Fibroblast of villous mesenchyme (primary cell): ENCODE measurements at places on chromosomes 6 and 20.

GRCh38 chr6:116371120-116371917, 572 bp downstream of the DSE start:
- DNase-seq = peak; percentile 93

DNA sequence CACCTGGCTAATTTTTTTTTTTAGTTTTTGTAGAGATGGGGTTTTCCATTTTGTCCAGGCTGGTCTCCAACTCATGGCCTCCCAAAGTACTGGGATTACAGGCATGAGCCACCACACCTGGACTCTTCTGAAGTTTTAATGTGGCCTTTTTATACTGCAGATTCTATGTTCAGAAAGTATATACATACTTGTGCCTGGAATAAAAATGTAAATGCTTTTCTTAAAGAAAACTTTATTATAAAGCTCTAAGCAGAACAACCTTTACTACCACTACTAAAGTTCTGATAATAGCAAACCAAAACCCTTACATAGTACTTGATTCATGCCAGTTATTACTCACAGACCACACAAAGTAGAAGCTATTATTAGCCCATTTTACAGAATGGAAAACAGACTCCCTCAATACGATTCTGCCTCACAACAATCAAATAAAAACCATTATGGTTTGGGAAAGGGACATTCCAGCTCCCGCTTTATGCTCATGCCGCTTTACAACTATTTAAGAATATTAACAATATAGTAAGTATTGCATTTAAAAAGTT, 5.3 kb downstream of the PHIP start:
- DNase-seq = no peak

DNA sequence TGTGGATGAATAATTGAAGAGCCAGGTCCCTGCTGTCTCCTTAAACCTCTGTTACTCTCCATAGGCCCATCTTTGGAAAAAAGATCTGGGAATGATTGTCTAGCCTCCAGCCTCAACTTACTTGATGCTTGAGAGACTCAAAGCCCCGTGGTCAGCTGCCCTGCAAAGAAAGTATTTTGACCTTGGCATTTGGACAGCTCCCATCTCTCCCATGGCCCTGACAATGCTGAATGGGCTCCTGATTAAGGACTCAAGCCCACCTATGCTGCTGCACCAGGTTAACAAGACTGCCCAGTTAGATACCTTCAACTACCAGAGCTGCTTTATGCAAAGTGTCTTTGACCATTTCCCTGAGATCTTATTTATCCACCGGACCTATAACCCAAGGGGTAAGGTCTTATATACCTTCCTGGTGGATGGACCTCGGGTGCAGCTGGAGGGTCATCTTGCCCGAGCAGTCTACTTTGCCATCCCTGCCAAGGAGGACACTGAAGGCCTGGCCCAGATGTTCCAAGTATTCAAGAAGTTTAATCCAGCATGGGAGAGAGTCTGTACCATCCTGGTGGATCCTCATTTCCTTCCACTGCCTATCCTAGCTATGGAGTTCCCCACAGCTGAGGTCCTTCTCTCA, 1.6 kb downstream of the ZSWIM1 start:
- no peak for DNase-seq

GRCh38 chr6:33673851-33674250, 37.6 kb downstream of the UQCC2 start:
- no peak for DNase-seq

DNA sequence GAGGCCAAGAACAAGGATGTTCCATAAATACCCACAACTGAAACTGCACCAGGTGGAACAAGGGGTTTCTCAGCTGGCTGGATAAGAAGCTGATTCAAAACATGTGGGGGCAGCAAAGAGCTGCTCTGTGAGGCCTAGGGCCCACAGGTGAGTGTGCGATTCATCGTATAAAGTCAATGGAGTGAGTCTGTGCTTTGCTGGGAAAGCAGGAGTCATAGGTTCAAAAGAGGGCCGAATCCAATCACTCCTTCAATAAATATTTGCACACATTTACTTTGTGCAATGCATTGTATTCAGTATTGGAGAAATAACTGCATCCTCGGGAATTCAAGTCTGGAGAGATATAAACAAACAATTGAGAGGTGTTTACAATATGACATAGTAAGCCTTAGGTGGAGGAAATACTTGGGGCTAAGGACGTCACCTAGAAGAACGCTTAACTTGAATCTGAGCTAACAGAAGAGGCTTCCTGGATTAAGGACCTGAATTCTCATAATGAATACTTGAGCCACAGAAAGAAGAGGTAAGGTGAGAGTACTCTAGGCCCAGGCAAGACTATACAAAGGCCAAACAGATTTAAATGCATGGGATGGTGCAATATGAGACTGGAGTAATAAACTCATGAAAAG, 83.7 kb upstream of the TMEM30A start:
- no peak for DNase-seq

DNA sequence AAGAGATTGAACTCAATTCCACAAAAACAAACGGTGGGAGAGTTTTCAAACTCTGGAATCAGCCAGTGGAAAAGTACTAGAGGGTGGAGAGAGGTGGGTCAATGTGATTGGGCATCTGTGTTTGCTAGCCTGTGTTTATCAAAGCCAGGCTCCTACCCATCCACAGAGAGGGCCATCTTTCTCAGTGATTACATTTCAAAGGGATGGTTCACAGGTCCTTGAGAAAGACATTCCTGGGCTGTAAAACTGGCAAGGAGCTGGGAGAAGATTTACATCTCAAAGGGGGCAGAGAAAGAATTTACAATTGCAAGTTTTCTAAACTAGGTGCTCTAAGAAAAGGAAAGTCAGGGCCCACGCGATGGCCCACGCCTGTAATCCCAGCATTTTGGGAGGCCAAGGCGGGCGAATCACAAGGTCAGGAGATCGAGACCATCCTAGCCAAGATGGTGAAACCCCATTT, 146.8 kb upstream of the UST start:
- peak; percentile 83 for DNase-seq

- peak; percentile 58 for DNase-seq
Measured at GRCh38 chr6:155080881-155081845, 86.0 kb downstream of the TIAM2 start.

DNA sequence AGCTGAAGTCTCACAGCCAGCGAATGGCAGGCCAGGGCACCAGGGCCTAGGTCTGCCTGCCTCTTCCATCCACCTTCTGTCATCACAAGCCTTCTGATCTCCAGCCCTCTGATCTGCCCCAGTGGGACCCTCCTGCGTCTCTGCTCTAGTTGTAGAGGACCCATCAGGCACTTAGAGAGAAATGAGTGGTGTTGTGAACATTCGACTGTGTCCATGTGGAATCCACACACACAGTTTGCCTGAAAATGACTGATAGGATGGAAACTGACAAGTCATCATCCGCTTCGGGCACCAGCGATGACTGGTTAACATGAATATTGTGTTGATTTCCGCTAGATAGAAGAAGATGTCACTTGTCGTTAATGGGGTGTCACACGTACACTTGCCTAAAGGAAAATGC, 221.0 kb downstream of the PTPRT start:
- no peak for DNase-seq

DNA sequence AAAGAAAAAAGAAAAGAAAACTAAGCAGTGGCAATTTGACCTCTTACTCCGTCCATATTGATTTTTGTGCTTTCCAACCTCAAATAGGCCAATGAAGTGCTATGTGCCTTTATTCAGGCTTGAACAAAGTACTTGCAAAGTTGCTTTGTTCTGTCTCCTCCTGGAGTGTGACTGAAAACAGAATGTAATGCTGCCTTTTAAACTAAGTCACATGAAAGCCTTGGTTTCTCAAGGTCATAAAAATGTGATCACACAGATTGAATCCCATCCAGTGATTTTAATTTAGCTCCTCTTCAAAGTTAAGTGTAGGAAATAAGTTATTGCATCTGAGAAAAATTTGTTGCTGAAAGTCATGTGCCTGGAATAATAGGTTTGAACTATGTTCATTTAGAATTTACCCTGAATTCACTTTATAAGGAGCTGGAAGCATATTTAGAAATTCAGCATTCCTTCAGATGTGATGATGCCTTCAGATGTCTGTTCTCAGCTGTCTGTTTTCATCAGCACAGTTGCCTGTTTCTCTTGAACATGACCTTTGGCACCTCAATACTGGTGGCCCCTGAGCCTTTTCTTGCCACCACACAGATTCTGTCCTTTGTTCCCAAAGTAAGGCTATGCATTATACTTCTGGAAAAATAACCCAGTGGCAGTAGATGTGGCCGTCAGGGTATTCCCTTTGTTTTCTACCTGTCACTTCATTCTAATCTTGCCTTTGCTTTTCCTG, 48.8 kb downstream of the KIZ start:
- peak; percentile 56 for DNase-seq

DNA sequence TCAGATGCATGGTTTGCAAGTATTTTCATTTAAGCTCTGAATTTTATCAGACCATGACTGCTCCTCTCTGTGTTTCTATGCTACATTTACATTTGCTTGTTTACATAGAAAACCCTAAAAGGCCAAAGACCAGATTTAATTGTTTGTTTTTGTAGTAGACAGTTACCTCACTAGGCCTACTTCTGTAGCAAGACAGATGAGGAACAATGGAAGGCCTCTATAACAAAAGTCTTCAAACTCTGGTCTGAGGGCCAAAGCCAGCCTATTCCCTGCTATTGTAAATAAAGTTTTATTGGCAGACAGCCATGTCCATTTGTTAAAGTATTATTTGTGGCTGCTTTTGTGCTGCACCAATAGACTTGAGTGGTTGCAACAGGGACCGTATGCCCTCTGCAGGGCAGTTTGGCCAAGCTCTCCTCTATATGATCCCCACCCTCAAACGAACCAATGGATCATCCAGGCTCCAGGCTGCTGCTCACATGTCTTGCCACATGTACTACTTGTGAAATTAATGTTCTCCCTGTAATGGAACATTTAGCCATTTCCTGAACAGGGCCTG, 182.0 kb downstream of the DOK5 start:
- no peak for DNase-seq

DNA sequence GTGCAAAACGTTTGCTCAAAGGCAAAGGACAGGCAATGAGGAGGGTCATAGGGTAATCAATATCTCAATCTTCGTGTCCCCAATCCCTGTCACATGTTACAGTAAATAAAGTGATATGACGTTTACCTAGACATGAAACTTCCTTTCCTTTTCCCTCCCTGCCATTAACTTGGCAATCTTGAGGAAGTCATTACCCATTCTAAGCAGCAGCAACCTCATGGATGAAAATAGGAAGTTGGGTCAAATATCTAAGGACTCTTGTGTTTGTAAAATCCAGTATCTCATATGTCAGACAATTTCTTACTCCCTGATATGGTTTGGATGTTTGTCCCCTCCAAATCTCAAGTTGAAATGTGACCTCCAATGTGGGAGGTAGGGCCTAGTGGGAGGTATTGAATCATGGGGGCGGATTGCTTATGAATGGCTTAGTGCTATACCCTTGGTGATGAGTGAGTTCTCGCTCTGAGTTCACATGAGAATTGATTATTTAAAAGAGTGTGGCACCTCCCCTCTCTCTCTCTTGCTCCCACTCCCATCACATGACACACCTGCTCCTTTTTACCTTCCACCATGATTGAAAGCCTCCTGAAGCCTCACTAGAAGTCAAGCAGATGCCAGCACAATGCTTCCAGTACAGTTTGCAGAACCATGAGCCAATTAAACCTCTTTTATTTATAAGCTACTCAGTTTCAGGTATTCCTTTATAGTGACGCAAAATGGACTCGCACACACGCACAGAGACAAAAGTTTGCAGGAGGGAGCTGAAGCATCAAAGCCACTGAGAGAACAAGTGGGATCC, 545.9 kb upstream of the JARID2 start:
- DNase-seq = no peak

- DNase-seq = no peak
Measured at GRCh38 chr20:61067221-61067620, 184.8 kb upstream of the CDH4 start.

DNA sequence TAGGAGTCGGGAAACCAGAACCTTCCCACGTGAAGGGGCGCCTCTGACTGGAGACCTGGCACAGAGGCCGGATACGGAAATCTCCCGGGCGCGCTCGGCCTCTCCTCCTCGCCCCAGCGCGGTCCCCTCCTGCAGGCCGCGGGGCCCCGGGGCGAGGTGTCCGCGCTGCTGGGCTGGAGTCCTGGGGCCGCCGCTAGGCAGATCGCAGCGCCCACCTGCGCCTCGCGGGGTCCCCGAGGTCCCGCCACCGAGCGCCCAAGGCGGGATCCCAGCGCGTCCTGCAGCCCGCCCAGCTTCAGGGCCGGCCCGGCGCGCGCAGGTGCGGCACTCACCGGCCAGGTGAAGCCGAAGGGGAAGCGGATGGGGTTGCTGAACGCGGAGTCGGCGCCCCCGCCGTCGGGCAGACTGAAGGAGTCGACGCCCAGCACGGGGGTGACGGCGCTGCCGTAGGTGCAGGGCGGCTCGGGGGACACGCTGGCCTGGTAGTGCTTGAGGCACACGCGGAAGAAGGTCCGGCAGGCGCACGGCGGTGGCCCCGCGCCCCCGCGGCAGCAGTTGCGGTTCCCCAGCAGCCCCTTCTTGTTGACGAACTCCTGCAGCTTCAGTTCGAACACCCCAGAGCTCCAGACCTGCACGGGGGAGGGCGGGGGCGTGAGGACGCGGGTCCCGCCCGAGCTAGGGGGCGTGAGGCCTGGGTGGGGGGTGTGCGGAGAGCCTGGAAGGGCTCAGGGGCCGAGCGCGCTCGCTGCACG, 1.5 kb downstream of the DLL1 start:
- DNase-seq = no peak
